ENCODE measurements at places on chromosomes 13 and 19. TPM values are rescaled to one million over a fixed set of nuclear protein-coding genes. Genes with fewer than 3 reads are reported as not detected.

TNFSF13B gene
- total RNA-seq = 2.1 TPM

- no peak for DNase-seq
Measured at GRCh38 chr13:88112526-88112925, 441.4 kb downstream of the SLITRK5 start.

GRCh38 chr13:50197705-50198104 lies 182.5 kb downstream of the KCNRG start:
- DNase-seq = no peak

- no peak for DNase-seq
Measured at GRCh38 chr13:49254007-49254406, 6.3 kb downstream of the CDADC1 start.

DNA sequence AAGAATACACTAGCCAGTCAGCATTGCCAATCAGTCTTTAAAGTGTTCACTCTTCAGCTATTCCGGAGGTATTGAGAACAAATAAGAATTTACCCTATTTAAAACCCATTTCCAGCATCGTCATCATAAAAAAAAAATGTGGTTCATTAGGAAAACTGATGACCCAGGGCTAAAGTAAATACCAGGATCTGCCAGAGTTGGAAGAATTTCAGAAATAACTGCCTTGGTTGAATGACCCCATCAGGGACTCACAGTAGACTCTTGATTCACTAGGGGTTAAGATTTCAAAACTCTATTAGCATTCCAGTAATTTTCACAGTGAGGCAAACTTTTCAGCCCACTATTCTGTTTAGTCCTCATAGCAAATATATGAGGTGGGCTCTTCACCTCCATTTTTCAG lies 377.0 kb downstream of the ITGBL1 start:
- DNase-seq = no peak

GRCh38 chr13:99501848-99502301 lies 603 bp downstream of the TM9SF2 start:
- no peak for DNase-seq

DNA sequence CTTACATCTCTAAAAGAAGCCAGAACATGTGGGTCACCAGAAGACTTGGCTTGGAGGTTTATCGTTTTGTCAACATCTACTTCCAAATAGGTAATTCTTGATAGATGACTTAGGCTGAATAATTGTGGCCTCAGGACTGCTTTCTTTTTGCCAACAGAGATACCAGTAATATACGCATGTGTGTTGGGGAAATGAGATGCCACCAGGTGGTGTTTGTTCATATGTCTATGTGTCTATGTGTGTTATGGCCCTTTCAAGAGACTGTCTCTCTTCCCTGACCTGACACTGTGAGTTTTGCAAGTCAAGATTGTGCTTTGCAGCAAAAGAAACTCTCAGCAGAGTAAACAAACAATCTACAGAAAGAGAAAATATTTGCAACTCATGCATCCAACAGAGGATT lies 31.6 kb upstream of the METTL21C start:
- no peak for DNase-seq

GRCh38 chr19:5062799-5063198 lies 93.9 kb downstream of the KDM4B start:
- no peak for DNase-seq

DNA sequence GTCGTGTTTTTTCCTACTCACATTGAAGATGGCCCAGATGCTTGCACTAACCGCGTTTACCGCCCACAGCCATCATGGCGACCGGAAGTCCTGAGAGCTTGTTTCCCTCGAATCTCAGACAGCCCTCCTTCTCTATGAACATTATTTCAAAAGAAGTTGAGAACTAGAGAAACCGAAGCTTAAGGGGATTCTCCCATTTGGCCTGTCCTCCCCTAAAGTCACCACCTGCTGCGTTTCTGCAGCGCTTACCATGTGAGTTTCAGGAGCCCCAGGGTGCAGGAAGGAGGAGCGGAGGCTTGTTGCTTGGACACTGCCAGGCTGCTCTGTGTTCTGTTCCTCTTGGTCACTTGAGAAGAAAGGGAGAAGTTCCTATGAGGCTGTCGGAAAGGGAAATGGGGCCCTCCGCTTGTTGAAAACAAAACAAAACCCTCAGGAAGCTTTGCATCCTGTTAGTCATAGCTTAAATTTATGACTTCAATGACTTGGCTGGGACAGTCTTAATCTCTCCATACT lies 6.2 kb downstream of the CARD8 start:
- DNase-seq = peak; percentile 83

DNA sequence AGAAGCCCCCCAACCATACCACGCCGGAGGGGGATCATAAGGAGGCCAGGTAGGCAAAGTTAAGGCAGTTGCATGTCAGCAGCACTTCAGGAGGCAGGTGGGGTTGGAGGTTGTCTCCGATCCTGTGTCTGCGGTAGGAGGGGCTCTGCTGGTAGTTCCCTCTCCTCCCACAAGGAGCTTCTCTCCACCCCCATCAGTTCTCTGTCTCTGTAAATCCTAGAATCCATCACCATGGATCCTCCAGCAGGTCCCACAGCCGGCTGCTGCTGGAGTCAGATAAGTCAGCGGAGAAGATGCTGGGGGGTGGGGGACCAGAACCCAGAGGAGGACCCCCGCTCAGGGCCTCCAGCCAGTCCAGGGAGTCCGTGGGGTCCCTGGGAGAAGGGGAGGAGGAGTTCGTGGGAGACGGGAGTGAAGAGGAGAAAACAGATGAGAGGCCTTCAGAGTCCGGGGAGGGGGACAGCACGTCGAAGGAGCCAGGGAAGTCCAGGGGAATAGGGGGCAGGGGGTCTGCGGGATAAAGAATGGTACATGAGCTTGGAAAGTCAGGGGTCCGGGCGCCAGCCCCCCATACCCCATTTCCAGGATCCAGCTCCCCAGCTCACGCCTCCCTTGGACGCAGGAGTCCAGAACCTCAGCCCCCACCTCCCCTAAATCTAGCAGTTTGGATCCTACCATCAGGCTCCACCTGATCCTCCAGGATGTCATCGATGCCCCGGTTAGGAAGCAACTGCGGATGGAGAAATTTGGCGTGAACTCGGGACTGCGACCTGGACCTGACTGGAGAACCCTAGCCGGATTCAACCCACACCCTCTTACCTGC lies 6.3 kb downstream of the MAMSTR start:
- DNase-seq = no peak
